ENCODE measurements at places on chromosomes 11 and 22.

DNA sequence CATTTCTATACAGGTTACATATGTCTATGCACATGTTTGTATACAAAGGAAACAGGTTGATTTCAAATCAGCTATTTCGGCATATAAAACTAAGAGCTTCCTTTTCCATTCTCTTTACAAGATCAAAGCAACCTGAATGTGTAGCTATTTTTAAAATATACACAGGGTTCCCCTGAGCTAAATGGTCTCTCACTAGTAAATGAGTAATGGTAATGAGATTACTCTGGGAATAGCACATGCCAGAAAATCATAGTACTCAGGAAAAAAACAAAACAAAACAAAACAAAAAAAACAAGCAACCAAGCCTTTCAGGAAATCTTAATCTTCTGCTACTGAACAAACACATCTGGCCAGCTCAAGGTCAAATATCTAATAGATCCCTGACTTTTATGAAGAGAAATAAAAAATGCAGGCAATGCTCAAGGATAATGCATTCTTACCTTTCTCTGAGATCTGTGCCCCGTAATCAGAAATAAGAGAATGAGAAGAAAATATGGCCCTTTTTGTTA is 156.6 kb upstream of the POU2AF2 start:
- no peak for DNase-seq

DNA sequence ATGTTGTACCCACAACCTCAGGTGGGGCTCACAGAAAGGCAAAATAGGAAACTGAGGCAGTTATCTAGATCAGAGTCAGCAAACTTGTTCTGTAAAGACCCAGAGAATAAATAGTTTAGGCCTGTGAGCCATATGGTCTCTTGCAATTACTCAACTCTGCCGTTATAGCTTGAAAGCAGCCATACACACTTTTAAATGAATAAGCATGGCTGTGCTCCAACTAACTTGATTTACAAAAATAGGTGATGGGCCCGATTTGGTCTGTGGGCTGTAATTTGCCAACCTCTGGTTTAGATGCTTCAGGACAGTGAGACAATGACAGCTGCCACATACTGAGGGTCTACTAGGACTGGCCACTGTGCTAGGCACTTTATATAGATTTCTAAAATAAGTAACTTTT is 198.8 kb upstream of the NARS2 start:
- no peak for DNase-seq

- DNase-seq: peak; percentile 43
These were observed 432 bp downstream of the TNKS1BP1 start for GRCh38 chr11:57324154-57324885.

- DNase-seq: peak; percentile 49
These were observed 100.0 kb upstream of the NNMT start for GRCh38 chr11:114195981-114196731.

DNA sequence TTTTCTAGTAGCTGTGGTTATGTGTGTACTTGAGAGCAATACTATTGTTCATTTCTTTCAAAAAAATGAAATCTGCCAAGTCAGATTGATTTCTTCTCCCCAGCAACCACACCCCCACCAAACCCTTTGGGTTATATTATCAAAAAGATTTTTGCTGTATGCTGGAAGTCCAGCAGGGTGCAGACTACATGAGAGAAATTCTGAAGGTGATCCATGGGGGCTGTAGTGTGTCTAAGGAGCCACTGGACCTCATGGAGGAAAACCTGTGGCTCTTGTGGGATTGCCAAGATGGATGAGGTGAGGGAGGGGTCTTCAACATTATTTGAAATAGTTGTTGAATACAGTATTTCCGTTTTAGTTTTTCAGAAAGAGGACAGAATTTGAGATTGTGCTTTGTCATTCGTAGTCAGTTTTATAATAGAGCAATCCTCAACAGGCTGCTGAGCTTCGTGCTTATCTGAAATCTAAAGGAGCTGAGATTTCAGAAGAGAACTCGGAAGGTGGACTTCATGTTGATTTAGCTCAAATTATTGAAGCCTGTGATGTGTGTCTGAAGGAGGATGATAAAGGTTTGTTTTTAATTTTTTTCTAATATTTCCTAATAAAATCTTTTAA is 3.1 kb downstream of the EIF3M start:
- peak; percentile 71 for DNase-seq

GRCh38 chr22:21000207-21000986 is 1.5 kb downstream of the THAP7 start:
- no peak for DNase-seq

GRCh38 chr11:6646576-6646917 is 9.1 kb downstream of the DCHS1 start:
- DNase-seq: no peak
